Naive thymus-derived CD8-positive, alpha-beta T cell (primary cell): ENCODE measurements at places on chromosomes 7 and 10. TPM values are rescaled to one million over a fixed set of nuclear protein-coding genes. Genes with fewer than 3 reads are reported as not detected.
A peak's percentile ranks its signal among the peaks of the same experiment; 100 is the strongest.

Gene MRLN
- polyA plus RNA-seq = not detected

Gene ZCWPW1
- 5.5 TPM for polyA plus RNA-seq

Gene GPR22
- polyA plus RNA-seq = 0.08 TPM

Gene RALA
- polyA plus RNA-seq = 46.6 TPM

Gene KCND2
- polyA plus RNA-seq = not detected

Gene AQP1
- polyA plus RNA-seq = not detected

Gene PON3
- not detected for polyA plus RNA-seq

Gene TUBAL3
- not detected for polyA plus RNA-seq

GRCh38 chr7:47271749-47272148 is 310.2 kb downstream of the TNS3 start:
- no peak for DNase-seq

- peak; percentile 47 for DNase-seq
Measured at GRCh38 chr10:29681676-29682448, 47.1 kb upstream of the SVIL start.

DNA sequence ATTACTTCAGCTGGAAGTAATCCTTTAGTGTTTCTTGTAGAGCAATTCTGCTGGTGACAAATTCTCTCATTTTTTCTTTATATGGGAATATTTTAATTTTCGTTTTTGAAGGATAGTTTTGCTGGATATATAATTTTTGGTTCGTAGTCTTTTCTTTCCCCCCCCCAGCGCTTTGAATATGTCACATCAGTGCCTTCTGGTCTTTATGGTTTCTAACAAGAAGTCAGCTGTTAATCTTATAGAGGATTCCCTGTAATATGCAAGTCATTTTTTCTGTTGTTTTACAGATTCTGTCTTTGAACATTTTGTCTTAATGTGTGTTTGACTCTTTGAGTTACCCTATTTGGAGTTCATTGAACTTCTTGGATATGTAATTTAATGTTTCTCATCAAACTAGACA is 96.3 kb downstream of the SDK1 start:
- DNase-seq = no peak

- no peak for DNase-seq
Measured at GRCh38 chr7:101636822-101637623, 7.9 kb upstream of the MYL10 start.

DNA sequence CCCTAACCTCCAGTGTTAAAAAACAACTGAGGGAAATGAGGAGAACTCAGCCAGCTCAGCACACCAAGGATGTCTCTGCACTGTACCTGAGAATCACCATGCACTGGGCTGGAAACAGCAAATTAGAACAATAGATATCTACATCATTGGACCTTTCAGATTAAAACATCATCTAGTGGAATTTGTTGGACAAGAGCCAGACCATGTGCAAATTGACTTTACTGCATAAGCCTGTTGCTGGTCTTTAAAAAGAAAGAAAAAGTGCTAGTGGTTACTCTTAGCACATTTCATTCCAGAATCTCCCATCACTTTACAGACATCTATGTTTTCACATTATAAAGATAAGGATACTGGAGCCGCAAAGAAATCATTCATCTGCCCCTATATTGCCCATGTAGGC is 75.4 kb downstream of the FGFR2 start:
- no peak for DNase-seq

- no peak for DNase-seq
Measured at GRCh38 chr7:98294798-98295382, 13.4 kb downstream of the BRI3 start.

DNA sequence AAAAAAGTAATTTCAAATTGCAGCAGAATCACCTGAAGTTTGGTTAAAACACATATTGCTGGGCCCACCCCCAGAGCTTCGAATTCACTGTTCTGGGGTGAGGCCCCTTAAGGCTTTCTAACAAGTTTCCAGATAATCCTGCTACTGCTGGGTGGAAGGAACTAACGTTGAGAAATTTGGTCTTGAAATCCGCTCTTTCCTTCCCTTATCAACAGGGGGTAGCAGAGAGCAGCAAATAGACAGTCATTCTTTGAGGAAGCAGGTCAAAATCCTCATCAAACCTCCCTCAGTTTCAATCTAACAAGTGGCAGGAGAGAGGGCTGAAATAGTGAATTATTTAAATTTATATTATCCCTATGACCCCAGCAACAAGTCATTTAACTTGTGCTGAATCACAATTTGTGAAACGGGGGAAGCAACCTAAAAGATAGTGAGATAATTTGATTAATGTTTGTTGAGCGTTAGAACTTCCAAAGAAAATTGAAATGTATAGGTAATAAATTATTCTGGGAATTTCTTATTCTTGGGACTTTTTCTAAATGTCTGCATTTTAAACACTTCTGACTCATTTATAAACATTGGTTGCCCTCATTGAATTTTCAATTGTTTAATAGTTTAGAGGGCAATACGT is 21.7 kb upstream of the MALSU1 start:
- peak; percentile 31 for DNase-seq

DNA sequence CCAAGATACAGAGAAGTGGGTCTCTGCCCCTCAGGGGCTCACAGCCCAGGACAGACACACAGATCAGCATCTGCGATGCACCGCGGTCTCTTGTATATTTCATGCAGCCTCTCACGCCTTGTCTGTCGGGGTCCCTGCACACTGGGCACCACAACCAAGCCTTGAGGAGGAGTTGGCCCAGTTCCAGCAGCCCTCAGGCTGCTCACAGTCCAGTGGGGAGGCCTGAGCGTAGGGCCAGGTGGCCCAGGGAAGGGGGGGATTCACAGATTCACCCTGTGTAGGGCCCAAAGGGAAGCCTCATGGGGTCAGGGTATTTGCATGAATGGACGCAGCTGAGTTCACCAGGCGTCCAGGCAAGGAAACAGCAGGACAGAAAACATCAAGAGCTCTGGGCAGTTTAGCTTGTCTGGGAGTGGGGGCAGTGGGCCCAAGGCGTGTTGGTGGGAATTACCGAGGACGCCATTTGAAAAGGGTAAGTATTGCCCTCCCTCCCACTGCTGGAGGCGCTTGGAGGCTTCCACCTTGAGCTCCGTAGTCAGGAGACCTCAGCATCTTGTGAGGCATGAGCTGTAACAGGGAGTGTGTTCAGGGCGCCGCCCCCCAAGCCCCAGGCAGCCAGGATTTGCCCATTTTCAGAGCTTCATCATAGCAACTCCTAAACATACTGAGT is 129.1 kb upstream of the CHST15 start:
- no peak for DNase-seq

- DNase-seq = no peak
Measured at GRCh38 chr10:47331491-47331890, 9.2 kb downstream of the GDF2 start.

- DNase-seq = no peak
Measured at GRCh38 chr7:88104732-88105131, 115.1 kb downstream of the SRI start.

DNA sequence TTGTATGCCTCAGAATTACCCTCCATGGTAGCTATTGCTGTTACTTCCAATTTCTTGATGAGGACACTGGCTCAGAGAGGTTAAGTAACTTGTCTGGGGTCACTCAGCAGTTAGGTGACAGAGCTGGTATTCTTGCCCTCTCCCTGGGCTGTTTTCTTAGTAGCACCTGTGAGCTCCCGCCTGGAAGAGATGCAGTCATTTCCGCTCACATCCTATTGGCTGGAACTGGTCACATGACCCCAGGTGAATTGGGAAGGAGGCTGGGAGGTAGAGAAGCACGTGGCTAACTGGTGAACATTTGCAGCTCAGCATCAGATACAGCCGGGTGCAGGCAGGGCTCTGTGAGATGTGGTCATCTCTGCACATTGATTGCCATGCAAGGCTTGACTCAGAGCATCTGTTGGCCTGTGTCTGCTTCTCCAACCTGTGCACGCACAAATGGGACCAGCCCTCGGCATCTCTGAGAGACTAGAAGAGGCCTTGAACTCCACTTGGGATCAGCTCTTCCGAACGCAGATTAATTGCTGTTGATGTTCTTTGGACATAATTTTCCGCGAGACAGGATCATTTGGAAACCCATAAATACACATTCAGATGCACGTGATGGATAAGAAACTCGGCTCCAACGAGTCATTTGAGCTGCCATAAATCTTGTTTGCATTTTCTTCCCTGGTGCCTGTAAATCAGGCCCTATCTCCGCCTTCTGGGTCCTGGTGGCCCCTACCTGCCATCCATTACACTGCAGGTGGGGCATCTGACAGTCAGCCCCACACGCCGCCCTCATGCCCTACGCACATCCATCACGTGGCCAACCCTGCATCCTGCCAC is 42.8 kb downstream of the MYL10 start:
- no peak for DNase-seq

DNA sequence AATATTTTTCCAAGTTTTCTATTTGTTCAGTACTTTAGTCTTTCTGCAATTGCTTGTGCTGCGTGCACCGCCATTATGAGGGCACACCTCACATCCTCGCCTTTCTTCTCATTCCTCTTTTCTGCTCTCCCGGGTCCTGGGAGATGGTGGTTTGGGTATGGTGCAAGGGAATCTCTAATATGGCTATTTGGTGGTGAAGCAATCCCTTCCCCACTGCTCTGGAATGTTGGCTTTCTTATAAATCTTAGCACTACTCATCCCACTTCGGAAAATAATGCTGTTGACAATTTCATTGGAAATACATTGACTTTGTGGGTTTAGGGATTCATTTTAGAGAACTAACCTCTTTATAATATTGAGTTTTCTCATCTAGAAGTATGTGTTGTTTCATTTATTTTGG is 1.9 kb upstream of the GCK start:
- DNase-seq = no peak

- DNase-seq = no peak
Measured at GRCh38 chr7:151699928-151700319, 177.0 kb downstream of the PRKAG2 start.

DNA sequence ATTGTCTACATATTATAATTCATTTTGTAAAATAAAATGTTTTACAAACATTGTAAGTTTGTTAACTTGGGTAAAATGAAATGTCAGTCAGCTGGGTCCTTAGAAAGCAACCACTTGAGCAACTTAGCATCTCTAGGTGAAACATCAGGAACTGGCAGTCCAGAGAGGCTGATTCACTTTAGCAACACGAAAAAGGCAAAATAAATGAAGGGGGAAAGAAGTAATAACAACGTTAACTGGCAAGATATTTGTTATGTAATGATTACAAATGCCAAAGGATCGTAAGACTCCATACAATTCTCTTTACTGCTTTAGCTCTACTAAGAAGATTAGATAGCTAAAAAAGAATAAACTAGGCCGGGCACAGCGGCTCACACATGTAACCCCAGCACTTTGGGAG is 5.0 kb downstream of the PDZD8 start:
- no peak for DNase-seq

DNA sequence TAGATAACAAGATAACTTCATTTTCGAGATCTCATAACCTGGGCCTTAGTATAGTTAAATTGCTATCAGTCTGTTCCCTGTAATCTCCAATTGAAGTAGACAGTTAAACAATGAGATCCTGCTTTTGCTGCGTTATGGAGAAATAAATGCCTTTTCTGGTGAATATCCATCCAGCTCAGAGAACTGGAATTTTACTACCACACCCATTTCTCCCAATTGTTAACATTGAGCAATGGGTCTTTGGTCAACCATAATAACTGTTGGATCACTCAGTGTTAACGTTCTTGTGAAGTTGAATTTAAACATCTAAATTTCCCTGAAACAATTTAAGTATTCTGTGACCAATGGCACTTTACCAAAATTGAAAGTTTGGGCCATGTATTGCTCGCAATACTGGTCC is 3.0 kb downstream of the CALU start:
- no peak for DNase-seq

DNA sequence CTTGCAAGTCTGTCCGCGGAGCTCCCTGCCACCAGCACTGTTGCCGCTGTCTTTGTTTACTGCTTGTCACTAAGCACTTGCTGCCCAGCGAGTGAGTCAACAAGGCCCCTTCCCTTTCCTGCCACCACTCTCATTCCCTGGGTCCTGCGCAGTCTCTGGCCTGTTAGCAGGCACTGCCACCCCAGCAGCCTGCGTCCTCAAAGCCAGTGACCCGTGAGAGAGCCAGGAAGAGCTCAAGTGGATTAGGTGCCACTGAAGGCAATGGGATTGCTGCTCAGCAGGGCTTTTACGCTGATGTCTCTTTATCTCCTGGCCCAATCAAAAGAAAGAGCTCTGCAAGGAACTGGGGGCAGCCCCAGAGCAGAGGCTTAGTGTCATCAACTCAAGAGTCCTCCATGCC is at the start of gene FRMPD2:
Gene FRMPD2, minus strand, starts transcription at position 61 of the 400 bp plus-strand sequence. CDS start 129 bp downstream, outside the sequence.
- no peak for DNase-seq

GRCh38 chr10:6995831-6996230 is 415.0 kb downstream of the SFMBT2 start:
- no peak for DNase-seq

- no peak for DNase-seq
Measured at GRCh38 chr7:132149436-132150304, 426.6 kb downstream of the PLXNA4 start.

DNA sequence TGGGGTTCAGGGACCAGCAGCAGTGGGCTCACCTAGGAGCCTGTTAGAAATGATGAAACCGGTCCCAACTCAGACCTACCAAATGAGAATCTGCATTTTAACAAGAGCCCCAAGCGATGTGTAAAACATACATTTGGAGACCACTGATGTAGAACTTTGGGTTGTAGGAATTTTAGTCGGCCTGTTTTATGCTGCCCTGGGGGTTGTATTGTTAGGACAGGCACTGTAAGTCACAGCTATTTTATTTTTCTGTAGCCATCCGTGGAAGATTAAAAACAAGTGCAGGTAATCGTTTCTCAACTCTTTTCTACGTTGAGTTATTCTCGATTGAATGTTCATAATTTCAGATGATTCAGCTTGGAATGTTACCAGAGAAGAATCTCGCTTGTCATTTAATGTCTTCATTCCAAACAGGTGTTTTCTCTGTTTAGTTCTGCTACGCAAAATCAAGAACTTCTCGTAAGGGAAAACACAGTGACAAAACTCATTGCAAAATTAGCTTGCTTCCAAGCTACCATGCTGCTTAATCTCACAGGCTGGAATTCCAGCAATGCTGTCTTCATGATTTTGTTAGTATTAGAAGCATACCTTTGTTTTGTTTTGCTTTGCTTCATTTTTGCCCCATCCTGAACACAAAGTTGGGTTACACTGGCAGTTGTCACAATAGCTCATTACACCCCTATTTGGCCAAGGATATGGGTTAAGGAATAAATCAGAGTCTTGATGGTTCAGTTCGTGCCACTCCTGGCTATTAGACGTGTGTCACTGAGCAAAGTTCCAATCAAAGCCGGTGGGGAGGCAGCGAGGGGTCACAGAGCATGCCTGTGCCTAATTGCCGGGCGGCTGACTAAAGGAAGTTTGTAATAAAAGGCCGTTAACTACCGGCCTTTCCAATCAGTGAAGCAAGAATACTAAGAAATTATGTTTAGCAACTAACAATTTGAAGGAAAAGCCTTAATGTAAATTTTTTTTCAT is 676.9 kb downstream of the GATA3 start:
- no peak for DNase-seq

- no peak for DNase-seq
Measured at GRCh38 chr10:88037623-88038022, 174.2 kb downstream of the PTEN start.

DNA sequence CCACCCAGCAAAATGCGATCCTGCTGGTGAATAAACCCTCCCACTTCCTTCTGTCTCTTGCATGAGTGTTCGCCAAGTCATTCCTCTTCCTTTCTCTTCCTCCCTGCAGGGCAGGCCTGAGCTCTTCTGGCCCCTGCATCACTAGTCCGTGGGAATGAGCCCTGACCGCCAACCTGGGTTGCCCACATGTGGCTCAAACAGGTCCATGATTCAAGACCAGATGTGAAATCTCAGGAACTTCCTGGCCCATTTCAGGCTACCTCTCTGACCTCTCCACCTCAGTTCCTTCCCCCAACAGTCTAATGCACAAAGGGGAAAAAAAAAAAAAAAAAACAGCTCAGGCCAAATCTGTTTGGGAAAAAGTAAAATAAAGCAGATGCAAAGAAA is 5.4 kb upstream of the YWHAG start:
- DNase-seq = no peak
